Globus pallidus (tissue), 1 donor: ENCODE measurements at places on chromosomes 3 and 15.

DNA sequence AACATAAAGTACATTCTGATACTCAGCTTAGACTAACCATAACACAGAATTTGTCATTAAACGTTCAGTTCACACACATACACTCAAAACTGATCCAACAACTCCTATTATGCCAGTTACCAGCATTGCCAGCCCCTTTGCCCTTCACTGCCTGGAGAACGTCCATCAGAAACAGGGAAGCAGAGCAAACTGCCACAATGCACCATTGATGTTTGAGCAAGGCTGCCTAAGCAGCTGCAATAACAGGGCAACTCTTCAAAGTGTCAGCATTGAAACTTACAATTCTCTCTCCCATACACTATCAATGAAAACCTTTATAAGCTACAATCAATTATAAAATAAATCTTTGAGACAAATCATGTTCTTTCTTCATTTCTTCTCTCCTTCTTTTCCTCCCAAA is 85.1 kb downstream of the ZBTB20 start:
- DNase-seq = peak; percentile 97

DNA sequence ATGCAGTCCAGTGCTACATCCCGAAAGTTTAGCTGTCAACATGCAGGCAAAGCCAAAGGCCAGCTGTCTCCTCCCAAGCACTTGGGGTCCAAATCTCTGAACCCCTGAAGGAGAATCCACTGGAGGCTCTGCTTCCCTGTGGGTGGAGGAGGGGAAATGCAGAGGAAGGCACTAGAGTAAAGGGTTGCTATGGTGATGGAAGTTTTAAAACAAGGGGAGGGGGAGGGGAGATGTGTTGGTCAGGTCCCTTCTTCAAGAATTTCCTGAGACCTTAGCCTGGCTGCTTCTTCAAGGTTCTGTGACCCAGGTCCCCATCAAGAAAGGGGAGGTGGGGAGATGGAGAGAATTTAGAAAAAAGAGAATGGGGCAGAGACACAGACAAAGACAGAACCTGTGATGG is 2.3 kb downstream of the CAMKV start:
- no peak for DNase-seq

GRCh38 chr15:49315391-49315823 is 107.6 kb upstream of the FGF7 start:
- DNase-seq = no peak

DNA sequence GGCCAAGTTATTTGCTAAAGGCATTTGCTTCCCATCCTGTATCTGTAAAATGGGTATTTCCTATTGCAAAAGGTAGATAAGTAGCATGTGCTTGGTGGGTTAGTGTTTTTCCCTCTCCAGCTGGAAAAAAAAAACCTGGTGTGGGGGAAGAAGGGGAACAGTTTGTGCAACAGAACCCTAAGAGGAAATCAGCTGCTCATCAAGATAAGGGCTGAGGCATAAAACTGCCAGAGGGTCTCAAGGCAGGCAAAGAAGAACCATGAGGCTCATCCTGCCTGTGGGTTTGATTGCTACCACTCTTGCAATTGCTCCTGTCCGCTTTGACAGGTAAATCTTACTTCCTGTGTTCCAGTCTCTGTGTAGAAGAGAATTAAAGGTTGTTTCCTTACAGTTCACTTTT is at the start of gene CPA3:
TSS of gene CPA3 (plus strand) at position 248 of the 400 bp plus-strand sequence. CDS start at position 260, 12 bp downstream.
- DNase-seq = no peak
